ENCODE measurements at places on chromosomes 16 and 17.
A peak's percentile ranks its signal among the peaks of the same experiment; 100 is the strongest.

DNA sequence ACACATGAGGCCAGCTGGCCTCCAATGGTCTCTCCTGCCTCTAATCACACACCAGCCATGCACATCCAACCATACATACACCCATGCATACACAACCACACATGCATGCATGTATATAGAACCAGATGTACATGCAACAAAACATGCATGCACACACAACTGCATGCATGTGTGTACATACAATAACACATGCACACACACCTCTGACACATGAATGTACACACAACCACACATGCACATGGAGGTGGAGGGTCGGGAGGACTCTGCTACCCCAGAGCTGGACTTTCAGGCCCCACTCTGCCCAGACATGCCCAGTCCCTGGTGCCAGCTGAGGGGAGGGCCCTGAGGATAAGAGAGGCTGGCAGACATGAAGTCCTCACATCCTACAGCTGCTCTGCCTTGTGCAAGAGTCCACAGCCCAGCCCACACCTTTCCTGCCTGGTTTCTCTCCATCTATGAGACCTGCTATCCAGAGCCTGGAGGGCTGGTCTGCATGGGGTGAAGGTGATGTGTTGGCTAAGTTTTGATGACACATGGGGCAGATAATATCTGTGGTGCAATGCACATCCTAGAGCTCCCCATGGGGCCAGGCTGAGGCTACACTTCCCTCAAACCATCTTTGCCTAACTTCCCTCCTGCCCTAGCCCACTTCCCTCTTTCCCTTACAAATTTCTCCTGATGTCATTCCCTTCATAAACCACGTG is 50.9 kb upstream of the SDK2 start:
- DNase-seq, result no peak

DNA sequence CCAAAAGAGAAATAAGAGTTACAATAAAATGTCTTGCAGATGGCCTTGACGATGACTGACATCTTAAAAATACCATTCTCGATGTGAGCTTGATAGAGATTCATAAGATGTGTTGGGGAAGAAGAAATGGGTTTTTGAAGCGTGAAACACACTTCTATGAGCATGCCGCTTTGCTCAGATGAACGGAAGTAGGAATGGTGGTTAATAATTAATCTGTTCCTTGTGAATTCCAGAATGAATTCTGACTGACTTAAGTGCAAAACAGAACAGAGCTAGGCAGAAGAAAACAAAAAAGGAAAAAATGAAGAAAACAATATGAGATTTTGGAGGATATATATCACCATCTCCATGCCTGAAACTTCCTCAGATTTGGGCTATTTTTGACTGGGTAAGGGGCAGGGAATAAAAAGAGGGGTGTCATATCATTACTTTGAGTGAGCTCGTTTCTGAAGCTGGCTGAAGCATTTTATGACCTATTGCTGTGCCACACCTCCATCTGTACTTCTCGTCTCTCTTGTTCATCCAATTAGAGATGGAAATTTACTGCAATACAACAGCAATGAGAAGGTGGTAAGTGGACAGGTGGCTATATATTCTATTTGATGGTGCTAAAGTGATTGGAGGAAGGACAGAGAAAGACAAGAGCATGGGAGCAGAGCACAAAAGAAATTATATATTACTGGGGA is 1152.0 kb upstream of the CDH8 start:
- DNase-seq, result no peak

DNA sequence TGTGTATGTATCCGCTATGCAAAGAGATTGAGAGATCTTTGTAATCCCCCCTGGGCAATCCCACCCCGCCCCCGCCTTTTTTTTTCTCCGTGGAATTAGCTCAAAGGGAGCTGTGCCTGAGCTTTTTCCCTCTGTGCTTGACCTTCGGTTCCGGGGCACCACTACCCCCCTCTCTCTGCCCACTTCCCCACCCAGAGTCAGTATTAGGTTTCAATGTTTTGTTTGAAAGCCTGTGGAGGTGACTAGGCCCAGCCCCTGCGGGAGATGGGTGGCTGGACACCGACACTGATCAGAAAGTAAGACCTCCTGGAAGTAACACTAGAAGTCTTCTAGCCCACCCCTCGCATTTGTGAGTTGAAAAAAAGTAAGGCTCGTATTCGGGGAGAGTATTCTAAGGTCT is 7.0 kb downstream of the CBLN1 start:
- DNase-seq, result no peak

- no peak for DNase-seq
These were observed 20.8 kb upstream of the PEMT start for GRCh38 chr17:17612085-17613022.

- DNase-seq, result no peak
These were observed 52.5 kb upstream of the ERN1 start for GRCh38 chr17:64182325-64183012.

DNA sequence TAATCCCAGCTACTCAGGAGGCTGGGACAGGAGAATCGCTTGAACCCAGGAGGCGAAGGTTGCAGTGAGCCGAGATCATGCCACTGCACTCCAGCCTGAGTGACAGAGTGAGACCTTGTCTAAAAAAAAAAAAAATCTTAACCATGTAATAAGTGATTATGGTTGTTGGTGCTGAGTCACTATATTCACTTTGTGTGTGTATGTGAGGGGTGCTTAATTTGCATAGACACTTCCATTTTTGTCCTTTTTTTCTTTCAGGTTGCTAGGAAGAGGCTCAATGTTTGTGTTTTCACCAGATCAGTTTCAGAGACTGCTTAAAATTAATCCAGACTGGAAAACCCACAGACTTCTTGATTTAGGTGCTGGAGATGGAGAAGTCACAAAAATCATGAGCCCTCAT is 18.2 kb downstream of the METTL9 start:
- no peak for DNase-seq

- DNase-seq, result no peak
These were observed 3.5 kb downstream of the SEC14L1 start for GRCh38 chr17:77144227-77144626.

DNA sequence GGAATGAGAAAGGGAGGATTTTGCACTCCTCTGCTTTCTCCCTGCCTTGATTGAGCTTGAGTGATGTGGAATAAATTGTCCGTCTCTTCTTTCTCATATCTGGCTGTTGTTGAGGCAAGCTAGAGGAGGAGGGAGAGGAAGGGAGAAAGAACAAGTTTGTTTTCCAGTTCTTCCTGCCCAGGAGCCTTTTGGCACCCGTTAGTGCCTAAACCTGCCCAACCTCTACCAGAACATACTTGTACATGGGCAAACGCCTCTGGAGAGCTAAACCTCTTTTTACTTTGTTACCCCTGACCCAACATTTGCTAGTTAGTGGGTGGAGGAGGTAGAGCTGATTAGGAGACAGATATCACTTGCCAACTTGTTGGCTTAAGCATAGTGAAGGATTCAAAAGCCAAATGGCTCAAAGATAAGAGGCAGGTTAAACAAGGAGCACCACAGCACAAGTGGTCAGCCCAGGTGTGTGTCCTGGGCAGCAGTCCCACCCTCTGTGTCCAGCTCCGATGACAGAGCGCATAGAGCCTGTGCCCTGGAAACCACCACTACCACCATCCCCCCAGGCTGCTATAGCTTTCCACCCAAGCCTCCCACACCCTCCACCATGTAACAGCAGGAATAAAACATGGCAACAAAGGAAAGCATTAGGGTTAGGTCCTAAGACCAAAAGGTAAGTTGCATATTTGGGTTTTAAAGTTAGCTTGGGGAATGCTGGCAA is 6.5 kb downstream of the ODF4 start:
- DNase-seq, result no peak

- DNase-seq, result no peak
These were observed 93.3 kb downstream of the RAB11FIP4 start for GRCh38 chr17:31484821-31485220.

GRCh38 chr17:5631958-5632590 is 47.8 kb upstream of the NLRP1 start:
- no peak for DNase-seq

DNA sequence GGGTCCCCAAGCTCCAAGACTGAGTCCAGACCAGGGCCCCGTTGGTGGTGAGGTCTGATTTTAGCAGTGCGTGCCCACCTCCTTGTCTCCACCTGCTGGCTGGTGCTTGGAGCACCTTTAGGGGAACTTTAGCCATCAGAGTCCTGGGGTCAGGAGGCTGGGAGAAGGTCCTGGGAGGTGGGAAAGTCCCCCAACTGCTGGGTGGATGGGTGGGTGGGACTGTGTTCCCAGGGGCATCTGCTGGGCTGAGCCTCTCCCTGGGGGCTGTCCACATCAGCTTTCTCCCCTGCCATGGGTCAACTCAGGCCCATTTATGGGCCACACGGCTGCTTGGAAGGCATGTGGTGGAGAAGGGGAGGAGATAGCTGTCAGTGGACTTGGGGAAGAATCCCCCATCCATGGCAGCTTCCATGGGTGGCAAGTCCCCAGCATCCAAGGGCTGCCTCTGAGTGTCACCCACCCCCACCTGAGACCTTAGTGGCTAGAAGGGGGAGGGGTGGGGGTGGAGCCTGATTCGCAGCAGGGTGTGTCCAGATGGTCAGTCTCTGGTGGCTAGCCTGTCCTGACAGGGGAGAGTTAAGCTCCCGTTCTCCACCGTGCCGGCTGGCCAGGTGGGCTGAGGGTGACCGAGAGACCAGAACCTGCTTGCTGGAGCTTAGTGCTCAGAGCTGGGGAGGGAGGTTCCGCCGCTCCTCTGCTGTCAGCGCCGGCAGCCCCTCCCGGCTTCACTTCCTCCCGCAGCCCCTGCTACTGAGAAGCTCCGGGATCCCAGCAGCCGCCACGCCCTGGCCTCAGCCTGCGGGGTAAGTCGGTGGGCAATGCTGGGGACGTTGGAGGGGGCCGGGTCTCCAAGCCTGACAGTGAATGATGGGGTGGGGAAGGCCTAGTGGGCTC is at the start of gene TRPV2:
Gene TRPV2 (plus strand): TSS at position 541 of the 894 bp plus-strand sequence. CDS start 2,098 bp downstream, outside the sequence.
- DNase-seq, result peak; percentile 75

DNA sequence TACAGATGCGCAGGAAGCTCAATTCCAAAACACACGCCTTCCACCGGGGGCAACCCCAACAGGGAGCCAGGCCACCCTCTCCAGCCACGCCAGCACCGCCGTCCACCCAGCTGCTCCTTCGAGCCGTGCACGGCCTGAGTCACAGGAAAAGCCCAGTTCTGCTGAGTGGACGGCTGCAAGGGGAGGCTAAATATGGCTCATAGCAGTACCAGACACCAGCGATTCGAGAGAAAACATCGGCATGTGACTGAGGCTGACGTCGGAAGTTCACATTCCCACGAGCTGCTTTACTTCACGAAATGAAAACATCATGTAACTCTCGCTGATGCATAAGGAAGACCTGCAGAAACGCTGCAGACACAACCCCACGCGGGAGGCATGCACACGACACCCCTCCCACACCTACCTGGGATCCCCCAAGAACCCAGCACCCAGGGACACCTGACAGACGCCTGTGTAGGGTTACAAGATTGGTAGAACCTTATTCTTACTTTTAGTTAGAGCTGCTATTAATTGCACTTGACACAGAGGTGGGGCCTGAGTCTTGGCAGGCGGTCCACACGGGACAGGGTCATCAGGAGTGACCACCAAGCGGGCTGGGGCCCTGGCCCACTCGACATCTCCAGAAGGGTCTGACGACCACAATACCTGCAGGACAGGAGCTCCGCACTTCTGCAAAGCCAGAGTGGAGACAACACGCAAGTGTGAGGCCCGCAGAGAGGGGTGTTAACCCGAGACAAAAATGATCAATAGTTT is 116.8 kb downstream of the ANKRD11 start:
- no peak for DNase-seq

DNA sequence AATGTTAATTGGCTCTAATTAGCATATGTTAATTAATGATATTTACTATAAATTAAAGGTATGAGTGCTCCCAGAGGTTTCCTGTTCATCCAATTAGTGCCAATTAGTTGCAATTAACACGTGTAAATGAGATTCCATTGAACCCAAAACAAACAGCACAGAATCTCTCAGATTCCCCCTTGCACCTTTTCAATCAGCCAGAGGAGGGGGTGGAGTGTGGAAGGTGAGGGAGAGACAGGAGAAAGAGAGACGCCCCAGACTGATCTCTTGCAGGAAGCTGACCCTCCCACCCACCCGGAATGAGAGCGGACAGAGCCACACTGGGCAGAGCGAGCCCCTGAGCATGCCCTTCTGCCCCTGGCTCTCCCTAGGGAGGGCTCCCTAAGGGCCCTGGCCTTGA is 24.1 kb upstream of the LHX1 start:
- no peak for DNase-seq

- no peak for DNase-seq
These were observed 64.7 kb downstream of the ADCY9 start for GRCh38 chr16:4051591-4051990.

- no peak for DNase-seq
These were observed 8.2 kb upstream of the KCNH6 start for GRCh38 chr17:63514974-63515373.

DNA sequence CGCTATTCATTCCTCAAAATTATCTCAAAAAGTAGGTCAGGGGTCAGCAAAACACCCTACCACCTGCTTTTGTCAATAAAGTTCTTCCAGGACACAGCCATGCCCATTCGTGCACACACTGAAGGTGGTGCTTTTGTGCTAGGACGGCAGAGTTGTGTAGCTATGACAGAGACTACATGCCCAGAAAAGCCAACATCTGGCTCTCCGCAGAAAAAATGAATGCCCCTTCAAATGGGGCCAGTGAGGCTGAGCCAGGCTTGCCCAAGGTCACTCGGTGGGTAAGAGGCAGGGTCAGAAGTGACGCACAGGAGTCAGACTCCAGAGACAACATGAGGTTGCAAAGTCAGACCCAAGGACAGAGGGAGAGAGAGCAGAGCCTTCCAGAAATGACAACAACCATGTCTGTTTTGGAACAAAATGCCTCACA is 200.1 kb downstream of the XYLT1 start:
- DNase-seq, result no peak

- no peak for DNase-seq
These were observed 29.1 kb downstream of the MBTPS1 start for GRCh38 chr16:84087466-84088151.

DNA sequence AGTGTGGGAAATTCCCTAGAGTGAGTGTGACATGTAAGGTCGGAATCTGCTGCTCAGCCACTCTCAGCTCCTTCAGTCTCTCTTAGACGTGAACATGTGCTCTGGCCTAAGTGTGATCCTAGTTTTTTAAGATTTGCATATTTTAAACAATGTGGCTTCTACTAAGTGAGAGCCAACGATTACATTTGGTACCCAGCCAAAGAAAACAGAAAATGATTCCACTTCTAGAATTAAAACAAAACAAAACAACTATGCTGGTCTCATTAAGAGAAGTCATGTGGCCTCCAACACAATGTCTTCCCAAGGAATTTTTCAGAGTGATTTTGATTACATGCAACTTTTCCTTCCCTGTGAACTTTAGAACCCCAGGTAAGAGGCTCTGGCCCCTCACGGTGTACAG is 10.1 kb downstream of the TMEM238L start:
- no peak for DNase-seq

GRCh38 chr16:19123535-19124178 is 9.9 kb downstream of the ITPRIPL2 start:
- DNase-seq, result no peak

- DNase-seq, result no peak
These were observed 14.0 kb downstream of the ATP5PD start for GRCh38 chr17:75032720-75033280.
